ENCODE measurements at places on chromosomes 1 and 21.

DNA sequence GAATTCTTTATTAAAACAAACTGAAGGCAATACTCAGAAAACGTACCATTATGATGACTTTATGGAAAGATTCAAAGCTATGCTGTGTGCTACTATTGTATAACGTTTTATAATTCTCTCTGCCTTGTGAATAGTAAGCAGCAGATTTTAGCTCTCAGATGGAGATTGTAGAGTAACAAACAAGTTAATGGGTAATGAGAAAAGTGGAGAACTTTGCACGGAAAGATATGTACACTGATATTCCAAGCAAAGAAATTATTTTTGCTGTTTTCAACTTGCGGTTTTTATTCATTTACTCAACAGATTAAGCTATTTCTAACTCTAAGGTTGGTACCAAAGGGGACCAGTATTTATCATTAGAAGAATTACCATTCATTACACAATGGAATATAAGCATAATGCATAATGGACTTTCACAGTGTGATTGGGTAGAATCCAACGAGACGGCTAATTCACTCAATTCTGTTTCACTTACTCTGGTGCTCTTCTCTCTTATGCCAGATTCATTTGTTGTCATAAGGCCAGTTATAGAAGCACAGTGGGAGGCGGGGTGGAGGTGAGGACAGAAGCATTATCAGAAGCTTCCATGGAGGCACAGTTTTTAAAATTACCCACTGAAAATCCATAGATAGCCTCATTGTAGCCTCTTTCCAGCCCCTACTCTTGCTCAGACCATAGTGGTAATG, 38.6 kb downstream of the ATP1B1 start:
- no peak for DNase-seq

DNA sequence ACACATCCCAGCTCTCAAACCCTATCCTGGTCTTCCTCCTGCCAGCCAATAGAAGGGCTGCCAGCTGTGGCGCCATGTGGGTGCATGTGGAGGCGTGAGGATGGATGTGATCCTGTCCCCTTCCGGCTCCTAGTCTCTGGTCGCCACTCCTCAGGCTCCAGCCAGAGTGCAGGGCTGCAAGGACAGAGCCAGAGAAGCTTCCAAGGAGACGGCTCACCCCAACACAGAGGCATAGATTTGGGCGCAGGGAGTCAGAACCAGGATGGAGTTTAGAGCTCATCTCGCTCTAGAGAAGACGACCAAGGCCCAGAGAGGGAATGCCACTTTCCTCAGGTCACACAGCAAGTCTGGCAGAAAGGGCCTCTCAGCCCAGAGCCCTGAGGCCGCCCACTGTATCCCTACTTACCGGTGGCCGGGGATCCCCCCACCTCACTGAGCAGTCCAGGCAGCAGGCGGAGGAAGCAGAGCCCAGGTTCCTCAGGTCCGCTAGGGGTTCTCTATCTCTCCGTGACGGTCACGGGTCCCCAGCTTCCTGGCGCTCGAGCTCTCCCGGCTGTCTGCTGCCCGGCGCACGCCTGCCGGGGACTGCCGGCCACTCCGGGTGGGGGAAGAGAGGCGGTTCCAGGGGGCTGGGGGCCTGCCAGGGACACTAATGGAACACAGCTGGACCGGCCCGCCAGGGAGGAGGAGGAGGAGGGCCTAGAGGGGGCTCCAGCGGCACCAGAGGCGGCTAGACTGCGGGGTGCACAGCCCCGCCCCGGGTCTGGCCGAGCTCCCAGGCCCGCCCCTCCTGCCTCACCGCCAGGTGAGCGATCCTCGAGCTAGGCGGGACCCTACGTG, at the start of gene COL16A1:
Gene COL16A1, minus strand, starts transcription at position 587 of the 840 bp plus-strand sequence. CDS start 1,824 bp downstream, outside the sequence.
- no peak for DNase-seq

DNA sequence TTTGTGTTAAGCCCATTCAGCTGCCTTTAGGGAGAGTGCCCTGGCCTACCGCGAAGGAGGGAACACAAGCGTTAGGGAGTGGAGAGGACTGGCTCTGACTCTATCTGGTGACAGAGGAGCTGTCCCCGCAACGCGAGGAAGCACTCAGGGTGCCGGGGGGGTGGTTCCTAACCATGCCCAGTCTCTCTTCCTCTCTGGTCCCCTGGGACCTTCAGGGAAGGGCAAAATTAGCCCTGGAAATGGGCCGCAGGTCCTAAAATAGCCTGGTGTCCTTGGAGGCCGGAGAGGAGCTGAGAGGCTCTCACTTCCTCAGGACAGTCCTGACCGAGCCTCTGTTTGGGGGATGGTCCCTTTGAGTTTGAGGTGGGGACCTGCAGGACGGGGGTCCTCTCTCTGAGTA, 5.8 kb downstream of the SLC45A1 start:
- no peak for DNase-seq

GRCh38 chr1:227723474-227723873, 11.6 kb downstream of the JMJD4 start:
- no peak for DNase-seq

GRCh38 chr1:46153732-46154131, 21.2 kb upstream of the TSPAN1 start:
- no peak for DNase-seq

- no peak for DNase-seq
Observed at GRCh38 chr21:37855647-37856625, 60.3 kb downstream of the KCNJ6 start.

DNA sequence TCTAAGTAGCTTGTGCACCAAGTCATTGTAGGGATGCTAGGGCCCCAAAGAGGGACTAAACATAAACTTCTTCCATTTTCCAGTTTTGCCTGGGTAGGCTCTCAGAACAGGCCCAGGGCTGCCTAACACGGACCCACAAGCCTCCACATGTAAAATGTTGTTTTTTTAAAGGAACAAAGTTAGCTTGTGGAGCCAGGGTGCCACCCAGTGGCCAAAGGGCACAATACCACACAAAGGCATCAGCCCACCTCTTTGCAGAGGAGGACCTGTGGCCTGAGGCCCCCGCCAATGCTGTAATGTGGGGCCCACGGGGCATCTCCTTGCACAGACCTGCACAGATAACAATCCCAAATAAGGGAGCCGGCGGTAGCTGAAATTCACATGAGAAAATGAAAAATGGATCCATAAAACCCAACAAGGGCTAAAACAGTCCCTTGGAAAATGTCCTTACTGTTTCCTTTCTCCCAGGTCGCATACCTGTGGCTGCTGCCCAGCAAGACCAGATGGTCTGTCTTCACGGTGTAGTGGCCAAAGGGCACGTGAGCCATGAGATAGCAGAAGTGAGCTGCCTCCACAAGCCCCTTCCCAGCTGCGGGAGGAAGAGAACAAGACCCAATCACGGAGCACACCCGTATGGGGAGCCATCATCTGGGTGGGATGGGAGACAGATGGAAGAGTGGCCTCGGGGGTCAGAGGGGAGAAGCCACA, 23.8 kb downstream of the SEC16B start:
- peak; percentile 66 for DNase-seq

GRCh38 chr1:220966473-220966872, 87.2 kb downstream of the HLX start:
- DNase-seq: no peak

DNA sequence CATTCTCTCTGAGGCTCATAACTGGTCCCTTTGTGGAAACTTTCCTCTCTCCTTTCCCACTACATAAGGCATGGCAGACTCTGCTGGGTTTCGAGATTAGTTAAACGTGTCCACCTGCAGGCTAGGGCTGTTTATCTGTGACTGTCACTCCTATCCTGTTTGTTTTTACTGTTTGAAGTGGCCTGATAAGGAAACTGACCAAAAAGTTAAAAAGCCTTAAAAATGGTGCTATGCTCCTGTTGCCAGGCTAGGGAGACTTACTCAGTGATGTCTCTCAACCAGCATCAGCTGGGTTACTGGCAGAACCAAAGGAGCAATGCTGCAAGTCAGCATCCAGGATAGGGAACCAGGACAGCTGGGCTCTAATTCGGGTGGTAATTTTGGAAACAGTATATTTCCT, 3.9 kb downstream of the PIGV start:
- DNase-seq: peak; percentile 92

DNA sequence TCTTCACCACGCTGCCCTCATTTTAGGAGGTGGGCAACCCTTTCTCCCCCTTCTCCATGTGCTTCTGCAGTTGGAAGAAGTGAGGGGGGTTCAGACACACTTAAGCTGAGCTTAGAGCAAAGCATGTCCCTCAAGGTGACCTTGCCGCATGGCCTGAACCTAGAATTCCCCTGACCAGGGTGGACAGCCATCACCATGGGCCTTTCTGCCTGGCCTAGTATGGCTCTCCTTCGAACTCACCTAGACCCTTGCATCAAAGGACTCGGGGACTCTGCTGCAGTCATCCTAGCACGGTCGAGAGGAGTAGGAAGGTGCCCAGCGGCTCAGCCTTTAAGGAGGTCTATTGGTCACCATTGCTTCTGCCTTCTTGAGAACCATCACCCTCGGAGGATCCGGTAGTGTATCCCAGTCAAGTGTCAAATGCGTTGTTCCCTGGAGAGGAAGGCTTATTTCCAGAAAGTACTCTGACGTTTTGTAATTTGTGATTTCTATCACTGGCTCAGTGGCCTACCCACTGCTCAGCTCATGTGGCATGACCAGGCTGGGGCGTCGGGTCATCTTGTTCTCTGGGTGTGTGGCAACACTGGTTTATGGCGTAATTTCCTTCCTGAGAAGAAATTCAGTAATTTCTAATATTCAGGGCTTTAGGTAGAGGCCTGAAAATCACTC, at the start of gene KCNE1:
Gene KCNE1, minus strand, starts transcription at position 424 of the 669 bp plus-strand sequence. CDS start 62,576 bp downstream, outside the sequence.
- DNase-seq: peak; percentile 31

GRCh38 chr1:235881930-235882700, 15.4 kb upstream of the LYST start:
- DNase-seq: no peak

- DNase-seq: no peak
Observed at GRCh38 chr1:27832762-27833161, 2.2 kb downstream of the PPP1R8 start.

- peak; percentile 98 for DNase-seq
Observed at GRCh38 chr1:9910423-9911178, 532 bp upstream of the CTNNBIP1 start.

DNA sequence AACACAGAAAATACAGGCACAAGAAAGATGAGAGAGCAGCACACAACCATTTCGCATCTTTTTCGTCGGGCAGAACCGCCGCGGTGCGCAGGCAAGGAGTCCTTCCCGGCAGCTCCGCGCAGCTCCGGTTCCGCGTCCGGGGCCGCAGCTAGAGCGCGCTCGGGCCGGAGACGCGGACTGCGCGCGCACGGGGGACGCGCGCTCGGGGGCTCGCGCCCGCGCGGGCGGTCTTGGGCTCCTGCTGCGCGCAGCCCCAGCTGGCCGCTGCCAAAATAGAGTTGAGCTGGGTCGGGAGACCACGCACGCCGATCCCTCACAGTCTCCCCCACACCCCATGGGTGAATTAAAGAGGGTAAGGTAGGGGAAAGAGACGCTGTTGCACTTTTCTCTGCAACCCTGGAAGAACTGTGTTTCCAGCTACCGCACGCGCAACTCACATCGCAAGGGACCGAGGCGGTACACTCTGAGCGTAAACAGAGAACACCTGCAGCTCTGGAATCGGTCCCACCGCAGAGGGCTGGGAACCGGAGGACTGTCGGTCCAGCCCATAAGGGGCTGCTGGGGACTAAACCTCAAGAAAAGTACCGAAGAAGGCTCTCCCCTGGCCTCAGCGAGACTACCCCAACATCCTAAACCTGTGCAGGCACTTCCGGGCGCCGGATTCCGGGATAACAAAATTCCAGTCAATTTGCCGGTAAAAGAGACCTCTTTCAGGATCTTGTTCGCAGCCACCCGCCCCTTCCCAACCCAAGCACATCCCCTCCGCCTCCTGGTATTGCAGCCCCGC, 1.7 kb downstream of the NR5A2 start:
- peak; percentile 29 for DNase-seq

DNA sequence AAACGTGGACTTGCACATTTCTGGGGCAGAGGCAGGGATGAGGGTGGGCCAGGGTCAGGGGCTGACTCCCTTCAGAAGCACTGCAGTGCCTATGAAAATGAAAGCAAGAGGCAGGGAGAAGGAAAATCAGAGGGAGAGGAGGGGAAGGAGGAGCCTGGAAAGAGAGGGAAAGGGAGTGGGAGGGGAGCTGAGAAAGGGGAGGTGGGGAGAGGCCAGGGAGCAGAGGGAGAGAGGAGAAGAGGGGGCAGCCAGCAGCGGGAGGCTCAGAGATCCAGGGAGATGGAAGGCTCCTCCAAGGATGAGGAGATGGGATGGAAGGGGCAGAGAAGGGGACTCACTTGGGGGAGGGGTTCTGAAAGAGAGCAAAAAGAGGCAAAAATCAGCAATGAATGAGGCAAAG, 96.3 kb upstream of the KLHDC7A start:
- DNase-seq: no peak

GRCh38 chr1:154463512-154463990, 38.5 kb upstream of the TDRD10 start:
- DNase-seq: peak; percentile 81

DNA sequence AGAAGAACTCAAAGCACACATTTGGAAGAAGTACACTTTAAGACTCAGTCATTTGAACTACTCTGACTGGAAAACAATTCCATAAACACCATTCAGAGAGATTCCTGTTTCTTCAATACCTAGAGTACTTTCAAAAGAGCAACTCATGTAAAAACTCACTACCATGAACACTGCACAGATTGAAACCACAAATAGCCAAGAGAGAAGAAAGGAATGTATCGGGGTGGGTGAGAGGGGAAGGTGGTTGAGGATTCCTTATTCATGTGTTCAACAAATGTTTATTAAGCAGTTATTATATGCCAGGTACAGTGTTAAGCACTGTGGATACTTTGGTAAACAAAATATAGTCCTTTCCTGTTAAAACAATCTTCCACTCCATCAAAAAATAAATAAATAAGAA, 64.7 kb downstream of the NRIP1 start:
- DNase-seq: no peak

GRCh38 chr1:53321776-53322602, 5.9 kb downstream of the LRP8 start:
- DNase-seq: no peak

- DNase-seq: peak; percentile 40
Observed at GRCh38 chr21:44024887-44025353, 12.8 kb downstream of the TRAPPC10 start.

DNA sequence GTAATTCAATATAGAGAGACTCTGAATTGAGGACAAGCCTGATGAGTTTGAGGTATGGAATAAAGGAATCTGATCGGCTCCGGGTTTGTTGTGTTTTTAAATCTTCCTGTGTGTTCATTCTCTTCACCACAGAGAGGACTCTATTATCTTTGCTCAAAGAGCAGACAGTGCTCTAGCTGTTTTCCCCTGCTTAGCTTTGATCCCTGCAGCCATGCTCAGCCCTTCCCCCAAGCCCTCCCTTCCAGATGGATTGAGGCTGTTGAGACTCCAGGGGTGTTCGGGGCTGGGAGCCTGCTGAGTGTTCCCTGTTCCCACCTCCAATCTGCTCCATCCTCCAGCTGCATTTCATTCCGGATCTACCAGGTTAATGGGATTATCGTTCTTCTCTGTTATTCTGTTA, 74.2 kb upstream of the CXADR start:
- DNase-seq: no peak

DNA sequence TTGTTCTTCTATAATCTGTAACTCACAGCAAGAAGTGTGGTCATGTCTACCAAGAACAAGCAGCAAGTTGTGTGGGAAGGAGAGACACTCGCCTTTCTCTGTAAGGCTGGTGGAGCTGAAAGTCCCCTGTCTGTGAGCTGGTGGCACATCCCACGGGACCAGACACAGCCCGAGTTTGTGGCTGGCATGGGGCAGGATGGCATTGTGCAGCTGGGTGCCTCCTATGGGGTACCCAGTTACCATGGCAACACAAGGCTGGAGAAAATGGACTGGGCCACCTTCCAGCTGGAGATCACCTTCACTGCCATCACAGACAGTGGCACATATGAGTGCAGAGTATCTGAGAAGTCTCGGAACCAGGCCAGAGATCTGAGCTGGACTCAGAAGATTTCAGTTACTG, 15.5 kb downstream of the CD101 start:
- no peak for DNase-seq

GRCh38 chr21:41325138-41325912, 8.7 kb downstream of the FAM3B start:
- DNase-seq: no peak

- DNase-seq: peak; percentile 66
Observed at GRCh38 chr1:30379684-30380624, 343.4 kb downstream of the MATN1 start.

Data from hematopoietic multipotent progenitor cell treated with erythropoietin and hydrocortisone succinate and interleukin-3 and kit ligand, for 8 days (in vitro differentiated cells).